G401 (cell line): ENCODE measurements at places on chromosomes 6 and 20. TPM values are rescaled to one million over a fixed set of nuclear protein-coding genes. Genes with fewer than 3 reads are reported as not detected.

The BCAS1 gene
- total RNA-seq = under 0.01 TPM in 1 of 2 replicates, not detected in the other

The EPHA7 gene
- 0.98 and 1.5 TPM in 2 replicates for total RNA-seq

The CST2 gene
- total RNA-seq = not detected in 2 replicates

The TSBP1 gene
- total RNA-seq = not detected in 2 replicates

The MTFR2 gene
- 6.0 and 13.5 TPM in 2 replicates for total RNA-seq

The SYNDIG1 gene
- not detected in 2 replicates for total RNA-seq

The C6orf118 gene
- total RNA-seq = not detected in 2 replicates

The PRDM1 gene
- not detected in 2 replicates for total RNA-seq

The CPXM1 gene
- 41.8 and 47.0 TPM in 2 replicates for total RNA-seq

The ERVFRD-1 gene
- 0.17 TPM in 1 of 2 replicates, not detected in the other for total RNA-seq

DNA sequence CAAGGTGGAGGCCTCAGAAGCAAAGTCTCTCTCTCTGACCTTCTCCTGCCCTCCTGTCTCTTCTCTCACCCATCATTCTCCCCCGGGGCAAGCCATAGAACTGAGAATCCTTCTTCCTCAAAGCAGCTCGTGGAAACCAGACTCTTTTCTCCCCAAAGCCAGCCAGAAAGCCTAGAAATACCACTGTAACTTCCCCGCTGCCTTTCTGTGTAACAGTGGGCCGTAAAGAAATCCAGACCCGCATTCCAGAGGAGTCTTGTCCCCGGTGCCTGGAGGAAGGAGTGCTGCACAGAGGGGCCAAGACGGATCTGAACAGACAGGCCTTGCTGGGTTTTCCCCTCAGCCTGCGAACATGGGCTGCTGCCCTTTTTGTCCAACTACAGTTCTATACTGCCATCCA is 977 bp upstream of the SLC22A2 start:
- DNase-seq = no peak

DNA sequence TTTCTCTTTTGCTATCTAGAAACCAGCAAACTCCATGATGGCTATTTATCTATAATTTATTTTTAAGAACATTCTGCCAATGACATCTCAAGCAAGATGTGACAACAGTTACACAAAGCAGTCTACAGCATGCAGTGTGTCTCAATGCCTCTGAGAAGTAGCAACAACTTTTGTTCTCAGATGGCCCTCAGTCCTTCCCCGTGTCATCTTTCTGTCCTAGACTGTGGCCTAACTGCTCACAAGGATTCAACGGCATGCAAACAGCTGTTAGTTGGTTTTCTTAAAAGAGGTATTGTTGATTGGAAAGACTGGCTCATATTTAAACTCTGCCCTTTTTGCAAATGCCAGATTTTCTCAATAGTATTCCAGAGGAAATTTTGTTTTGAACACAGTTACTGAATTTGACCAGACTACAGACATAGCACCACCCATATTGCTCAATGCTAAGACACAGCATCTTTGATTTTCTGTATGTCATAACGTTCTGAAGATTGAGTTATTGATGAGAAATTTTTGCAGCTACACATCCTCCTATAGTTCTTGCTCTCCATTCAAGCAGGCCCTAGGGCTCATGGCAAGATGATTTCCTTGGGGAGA is 26.1 kb upstream of the F13A1 start:
- no peak for DNase-seq

DNA sequence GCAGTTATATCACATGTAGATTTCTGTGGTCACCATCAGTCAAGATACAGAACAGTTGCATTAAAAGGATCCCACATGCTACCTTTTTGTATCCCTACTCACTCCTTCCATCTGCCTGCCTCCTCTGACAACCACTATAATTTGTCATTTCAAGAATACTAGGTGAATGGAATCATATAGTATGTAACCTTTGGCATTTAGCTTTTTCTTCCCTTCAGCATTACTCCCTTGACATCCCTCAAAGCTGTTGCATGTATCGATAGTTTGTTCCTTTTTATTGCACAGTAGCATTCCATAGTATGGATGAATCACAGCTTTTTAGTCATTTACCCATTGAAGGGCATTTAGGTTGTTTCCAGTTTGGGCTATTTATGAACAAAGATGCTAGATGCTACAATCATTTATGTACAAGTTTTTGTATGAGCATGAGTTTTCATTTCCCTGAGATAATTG is 26.1 kb downstream of the NCOA7 start:
- DNase-seq = no peak

DNA sequence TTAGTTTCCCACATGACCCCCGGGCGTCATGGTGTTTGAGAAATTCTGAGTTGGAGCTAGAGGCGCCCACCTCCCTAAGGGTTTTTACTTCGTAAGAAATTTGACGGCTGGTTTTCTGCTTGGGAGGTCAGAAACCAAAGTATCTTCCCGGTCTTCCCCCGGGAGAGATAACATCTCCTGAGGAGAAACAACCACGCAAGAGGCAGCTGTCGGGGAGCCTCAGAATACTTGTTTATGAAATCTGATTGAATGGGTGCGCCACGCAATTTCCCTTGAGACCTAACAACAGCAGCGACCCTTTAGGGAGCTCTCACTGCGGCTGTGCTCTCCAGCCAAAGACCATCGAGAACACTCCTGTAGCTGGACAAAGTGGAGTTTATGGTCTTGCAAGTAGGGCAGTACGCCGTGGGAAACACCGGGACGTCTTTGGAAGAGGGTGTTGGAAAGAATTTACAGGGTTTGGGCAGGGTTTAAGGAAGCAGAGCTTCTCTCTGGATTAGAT is 608 bp upstream of the EIF2S2 start:
- peak; percentile 54 for DNase-seq

GRCh38 chr6:137849181-137849980 is 17.7 kb upstream of the TNFAIP3 start:
- DNase-seq = no peak

GRCh38 chr6:154487367-154488247 is 22.9 kb downstream of the CNKSR3 start:
- DNase-seq = no peak

DNA sequence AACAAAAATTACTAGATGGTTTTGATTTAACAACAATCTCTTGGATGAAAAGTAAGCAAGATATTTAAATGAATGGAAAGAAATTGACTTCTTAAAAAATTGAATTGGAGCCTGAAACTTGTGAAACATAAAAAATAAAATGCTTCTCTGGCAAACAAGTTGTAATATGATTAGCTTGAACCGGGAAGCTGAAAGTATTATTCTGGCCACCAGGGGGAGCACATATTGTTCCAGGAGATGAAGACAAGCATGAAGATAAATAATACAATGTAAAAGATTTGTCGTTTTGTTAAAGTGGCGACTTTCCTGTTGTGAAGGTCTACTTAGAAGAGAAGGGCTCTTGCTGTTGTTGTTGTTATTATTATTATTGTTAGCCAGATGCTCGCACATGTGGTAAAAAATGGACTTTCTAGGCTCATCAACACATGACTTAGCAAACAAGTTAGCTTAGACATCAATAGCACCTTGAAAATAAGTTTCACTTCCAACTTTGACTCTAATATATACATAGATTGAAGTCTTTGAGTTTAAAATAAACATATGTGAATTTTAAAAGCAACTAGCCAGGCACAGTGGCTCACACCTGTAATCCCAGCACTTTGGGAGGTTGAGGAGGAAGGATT is 14.2 kb downstream of the PAX1 start:
- DNase-seq = peak; percentile 46

DNA sequence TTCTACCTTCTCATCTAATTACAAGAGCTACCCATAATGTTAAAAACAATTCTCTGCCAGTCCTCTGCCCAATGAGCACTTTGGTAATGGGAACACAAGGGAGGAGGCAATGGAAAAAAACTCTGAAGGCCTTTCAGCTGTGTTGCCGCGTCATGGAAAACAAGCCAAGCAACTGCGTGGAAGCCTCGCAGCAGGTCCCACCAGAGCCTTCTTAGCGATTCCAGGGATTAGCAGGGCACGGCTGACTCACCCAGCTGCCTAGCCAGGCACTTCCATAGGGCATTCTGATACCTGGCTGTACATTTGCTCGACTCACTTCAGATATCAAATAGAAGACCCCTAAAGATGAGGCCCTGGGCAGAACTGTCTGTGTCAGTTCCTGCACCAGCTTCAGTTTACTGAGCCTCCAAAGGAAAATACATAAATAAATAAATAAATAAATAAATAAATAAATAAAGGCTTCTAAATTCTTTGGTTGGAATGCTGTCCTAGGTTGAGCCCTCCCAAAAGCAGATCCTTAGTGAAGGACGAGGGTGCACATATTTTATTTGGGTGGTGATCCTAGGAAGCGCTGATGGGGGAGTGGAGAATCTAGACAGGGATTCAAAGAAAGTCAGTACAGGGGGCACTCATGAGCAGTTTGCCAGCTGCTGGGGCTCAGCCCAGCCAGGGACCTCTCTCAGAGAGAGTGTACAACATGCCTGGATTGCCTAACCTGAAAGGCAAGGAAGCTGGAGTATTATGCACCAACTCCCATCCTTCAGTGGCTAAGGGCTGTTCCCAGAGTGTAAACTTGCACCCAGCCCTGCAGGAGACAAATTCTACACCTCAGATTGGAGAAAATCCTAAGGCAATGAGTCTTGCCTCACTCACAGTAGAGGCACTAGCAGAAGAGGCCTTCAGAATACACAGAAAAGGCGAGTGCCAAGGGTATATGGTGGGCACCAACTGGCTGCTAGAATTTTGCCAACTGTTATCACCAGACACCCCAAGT is 18.2 kb downstream of the SNAP25 start:
- DNase-seq = peak; percentile 72

DNA sequence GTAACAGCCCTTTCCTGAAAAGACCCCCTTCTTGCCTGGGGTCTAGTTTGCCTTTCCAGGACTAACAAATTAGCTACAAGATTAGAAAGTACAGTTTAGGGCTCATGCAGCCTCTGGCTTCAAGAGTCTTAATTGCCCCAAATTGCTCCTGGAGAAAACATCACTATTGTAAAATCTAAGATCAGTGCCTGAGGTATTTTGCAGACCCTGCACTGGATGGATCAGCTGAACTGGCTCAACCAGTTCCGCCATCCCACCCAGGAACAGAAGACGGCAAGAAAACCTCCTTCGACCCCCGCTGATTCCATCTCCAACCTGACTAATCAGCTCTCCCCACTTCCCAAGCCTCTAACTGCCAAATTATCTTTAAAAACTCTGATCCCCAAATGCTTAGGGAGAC is 236.5 kb upstream of the KCNG1 start:
- no peak for DNase-seq

DNA sequence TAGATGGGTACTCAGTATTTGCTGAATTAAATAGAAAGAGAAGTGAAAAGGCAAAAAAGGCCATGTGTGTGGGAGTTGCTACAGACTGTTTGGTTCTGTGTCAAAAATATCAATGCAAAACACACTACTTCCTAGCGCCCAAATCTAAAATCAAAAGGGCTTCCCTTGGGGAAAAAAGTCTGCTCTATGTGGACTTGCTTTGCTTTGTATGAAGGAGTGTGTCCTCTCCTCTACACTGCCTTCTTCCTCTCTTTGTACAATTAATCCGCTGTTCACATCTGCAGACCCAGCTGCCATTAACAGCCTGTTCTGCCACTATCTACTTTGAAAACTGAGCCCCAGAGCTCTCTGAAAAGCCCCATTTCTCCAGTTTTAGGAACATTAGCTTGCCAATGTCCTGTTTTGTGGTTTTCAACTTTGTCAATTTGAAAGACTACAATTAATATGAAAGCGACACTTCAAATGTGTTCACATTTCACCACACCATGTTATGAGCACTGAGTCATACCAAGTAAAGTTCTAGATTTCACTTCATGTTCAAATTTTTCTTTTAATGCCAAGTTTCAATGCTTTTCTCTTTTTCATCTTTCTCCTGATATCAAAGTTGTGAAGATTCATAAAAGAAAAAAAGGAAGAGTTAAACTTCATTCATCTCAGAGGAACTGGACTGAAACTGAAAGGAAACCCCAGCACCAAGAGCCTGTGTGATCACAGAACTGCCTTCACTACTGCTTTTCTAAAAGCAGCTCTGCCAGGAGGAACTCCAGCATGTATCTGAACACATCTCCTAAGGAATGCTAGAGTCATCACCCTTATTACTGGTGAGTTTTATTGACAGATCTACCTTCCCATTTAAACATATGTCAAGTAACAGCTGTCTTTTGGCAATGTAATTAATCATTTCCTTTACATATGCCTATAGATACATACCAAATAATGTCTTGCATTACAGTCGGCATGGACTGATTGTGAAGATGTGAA is 102.6 kb downstream of the KIF13A start:
- DNase-seq = no peak

GRCh38 chr20:20691477-20692235 is 20.8 kb downstream of the RALGAPA2 start:
- no peak for DNase-seq

DNA sequence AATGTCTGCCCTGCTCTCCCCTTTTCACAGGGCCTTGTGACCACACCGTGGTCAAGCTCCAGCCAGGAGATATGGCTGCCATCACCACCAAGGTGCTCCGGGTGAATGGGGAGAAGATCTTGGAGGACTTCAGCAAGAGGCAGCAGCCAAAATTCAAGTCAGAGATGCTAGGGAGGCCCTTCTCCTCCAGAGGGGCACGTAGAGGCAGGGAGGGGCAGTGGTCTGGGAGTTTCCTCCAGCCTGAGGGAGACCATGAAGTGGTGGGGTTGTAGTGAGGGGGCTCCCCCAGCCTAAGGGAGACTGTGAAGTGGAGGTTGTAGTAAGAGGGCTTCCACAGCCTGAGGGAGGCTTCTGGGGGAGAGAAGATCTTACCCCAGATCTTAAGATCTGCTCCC is 4.0 kb downstream of the DXO start:
- DNase-seq = no peak

DNA sequence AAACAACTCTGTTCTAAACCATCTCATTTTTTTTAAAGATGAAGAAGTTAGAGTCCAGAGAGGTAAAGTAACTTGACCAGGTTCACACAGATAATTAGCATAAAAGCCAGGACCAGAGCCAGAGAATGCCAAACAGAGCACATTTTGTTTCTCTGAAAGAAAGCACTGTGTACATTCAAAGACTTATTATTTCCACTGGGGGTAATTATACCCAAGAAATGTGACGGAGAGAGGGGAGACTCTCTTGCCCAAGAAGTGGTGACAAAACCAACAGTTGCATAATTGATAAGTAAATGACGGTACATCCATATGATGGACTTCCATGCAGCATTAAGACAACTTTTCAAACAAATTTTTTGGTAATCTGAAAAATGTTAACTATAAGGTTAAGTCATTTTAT is 111.6 kb downstream of the RTN4IP1 start:
- DNase-seq = no peak

- no peak for DNase-seq
These were observed 14.4 kb upstream of the HLA-DQA1 start for GRCh38 chr6:32622545-32623401.
